ENCODE measurements at places on chromosomes 16 and 17. TPM values are rescaled to one million over a fixed set of nuclear protein-coding genes. Genes with fewer than 3 reads are reported as not detected.

GRCh38 chr16:72105978-72106377 is 12.3 kb downstream of the DHX38 start:
- no peak for DNase-seq
- H3K4me3 ChIP-seq = no peak overlapping the region
- H3K36me3 ChIP-seq = peaks cover 100% of the 10 kb centered on the region
- H3K4me1 ChIP-seq = no peaks in the 10 kb centered on the region

Gene CCL2
- total RNA-seq = 43.9 TPM

DNA sequence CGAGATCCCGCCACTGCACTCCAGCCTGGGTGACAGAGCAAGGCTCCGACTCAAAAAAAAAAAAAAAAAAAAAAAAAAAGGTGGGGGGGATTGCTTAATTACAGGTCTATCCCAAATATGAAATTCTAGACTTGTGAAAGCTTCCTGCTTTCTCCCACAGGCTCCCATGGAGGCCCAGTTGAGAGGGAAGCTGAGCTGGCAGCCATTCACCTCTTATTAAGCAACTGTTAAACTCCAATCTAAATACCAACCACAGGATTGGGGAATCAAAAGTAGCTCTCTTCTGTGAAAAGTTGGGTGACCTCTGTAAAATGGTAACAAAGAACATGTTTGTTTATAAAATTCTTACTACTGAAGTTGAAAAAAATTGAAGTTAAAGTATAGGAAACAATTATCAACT is 45.8 kb upstream of the STAC2 start:
- no peaks in the 10 kb centered on the region for H3K36me3 ChIP-seq
- no peaks in the 10 kb centered on the region for H3K4me1 ChIP-seq
- H3K27me3 ChIP-seq = no peaks in the 10 kb centered on the region
- H3K27ac ChIP-seq = no peak overlapping the region
- H3K4me3 ChIP-seq = no peak overlapping the region

DNA sequence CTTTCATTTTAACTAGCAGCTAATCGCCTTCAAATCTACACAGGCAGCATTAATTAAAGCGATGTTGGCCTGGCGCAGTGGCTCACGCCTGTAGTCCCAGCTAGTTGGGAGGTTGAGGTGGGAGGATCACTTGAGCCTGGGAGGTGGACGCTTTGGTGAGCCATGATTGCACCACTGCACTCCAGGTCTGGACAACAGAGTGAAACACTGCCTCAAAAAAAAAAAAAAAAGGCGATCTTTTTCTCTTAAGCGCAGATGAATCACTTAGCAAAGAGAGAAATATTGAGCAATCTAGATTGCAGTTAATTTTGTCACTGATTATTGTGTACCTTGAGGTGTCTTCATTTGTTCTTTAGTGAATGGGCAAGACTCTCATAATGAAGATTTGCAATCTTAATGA is 12.4 kb downstream of the SNTB2 start:
- peaks cover 5% of the 10 kb centered on the region for H3K4me1 ChIP-seq
- H3K36me3 ChIP-seq = no peaks in the 10 kb centered on the region
- no peaks in the 10 kb centered on the region for H3K27me3 ChIP-seq
- DNase-seq = no peak

Gene CEP295NL
- total RNA-seq = 0.24 TPM

DNA sequence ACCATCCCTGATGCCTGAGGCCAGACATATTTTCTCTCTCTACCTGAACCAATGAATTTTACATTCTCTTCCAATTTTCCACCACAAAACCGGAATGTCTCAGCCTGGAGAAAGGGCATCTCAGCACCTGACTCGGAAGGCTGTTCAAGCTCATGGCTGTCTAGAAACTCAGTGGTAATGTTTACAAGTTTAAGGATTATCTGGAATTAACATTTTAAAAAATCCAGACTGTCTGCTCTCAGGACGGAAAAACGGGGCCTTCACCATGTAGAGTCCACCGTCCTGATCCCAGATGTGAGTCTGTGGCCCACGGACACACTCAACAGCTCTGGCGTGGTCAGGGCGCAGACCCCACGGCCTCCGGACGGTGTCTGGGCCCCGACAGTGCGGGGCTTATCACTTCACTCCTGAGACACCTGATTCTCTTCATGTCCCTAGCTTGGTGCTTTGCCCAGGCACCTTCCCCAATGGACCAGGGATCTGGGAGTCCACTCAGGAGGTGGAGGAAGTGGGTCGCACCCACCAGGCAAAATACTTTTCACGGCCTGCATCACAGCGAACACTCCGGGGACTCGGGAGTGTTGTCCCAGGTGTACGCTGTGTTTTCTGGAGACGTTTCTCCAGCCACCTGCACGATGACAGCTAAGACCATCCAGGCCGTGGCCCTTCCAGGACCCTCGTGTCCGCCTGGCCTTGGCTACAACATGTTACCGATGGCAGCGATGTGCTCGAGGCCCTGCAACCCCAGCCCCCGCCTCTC is 101.5 kb downstream of the ZNF778 start:
- no peak overlapping the region for H3K27ac ChIP-seq
- H3K36me3 ChIP-seq = peaks cover 6% of the 10 kb centered on the region
- no peak overlapping the region for H3K4me3 ChIP-seq
- DNase-seq = no peak

DNA sequence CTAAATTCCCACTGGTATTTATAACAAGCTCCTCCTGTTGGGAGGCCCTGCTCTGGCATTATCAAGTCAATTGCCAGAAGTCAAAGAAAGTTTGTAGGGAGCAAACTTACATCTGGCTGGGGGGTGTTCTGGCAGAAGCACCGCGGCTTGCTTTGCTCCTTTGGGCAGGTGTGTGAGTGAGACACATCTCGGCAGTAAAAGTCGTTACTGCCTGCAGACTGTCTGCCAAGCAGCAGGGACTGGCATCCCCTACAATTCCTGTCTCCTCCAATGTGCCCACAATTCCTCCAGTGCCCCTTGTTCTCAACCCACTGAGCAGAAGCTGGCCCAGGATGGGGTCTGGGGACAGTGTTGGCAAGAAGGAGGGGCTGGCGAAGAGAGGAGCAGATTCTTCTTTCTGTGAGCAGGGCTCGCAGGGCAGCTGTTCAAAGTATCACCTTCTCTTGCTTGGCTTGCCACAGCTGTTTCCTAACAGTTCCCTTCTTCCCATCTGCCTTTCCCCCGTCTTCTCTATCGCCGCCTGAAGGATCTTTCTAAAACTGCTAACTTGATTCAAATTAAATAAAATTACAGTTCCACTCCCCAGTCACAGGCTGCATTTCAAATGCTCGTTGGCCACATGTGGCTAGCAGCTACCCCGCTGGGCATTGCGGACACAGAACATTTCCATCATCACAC is 30.2 kb downstream of the SPACA3 start:
- no peak overlapping the region for H3K4me3 ChIP-seq
- no peaks in the 10 kb centered on the region for H3K36me3 ChIP-seq
- DNase-seq = no peak
- no peak overlapping the region for H3K27ac ChIP-seq
- no peaks in the 10 kb centered on the region for H3K4me1 ChIP-seq
- H3K27me3 ChIP-seq = peaks cover 3% of the 10 kb centered on the region

Gene KRTAP4-5
- total RNA-seq = not detected

- no peak overlapping the region for H3K4me3 ChIP-seq
- H3K36me3 ChIP-seq = peaks cover 93% of the 10 kb centered on the region
- no peaks in the 10 kb centered on the region for H3K27me3 ChIP-seq
Measured at GRCh38 chr16:3752984-3753383, 35.7 kb upstream of the TRAP1 start.

DNA sequence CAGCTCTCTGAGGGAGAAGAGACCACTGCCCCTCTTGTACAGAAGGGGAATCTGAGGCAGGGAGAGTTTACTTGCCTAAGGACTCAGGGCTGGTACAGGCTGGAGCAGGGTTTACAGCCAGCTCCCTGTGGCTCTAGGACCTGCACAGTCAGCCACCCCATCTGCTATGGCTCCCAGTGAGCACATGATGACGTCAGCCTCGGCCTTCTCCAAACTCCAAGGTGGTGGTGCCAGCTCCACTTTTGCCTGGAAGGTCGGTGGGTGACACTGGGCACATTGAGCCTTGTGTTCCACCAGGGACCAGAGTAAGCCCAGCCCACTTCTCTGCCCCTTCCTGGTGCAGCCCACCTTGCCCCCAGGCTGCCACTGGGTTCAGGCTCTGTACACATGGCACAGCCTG is 202.2 kb downstream of the ENGASE start:
- H3K27ac ChIP-seq = no peak overlapping the region
- no peaks in the 10 kb centered on the region for H3K4me1 ChIP-seq
- peaks cover 40% of the 10 kb centered on the region for H3K27me3 ChIP-seq

GRCh38 chr16:50889746-50890145 is 147.9 kb downstream of the CYLD start:
- H3K4me3 ChIP-seq = no peak overlapping the region
- no peak for DNase-seq
- no peaks in the 10 kb centered on the region for H3K27me3 ChIP-seq
- H3K27ac ChIP-seq = no peak overlapping the region
- H3K4me1 ChIP-seq = no peaks in the 10 kb centered on the region

All from heart left ventricle (tissue), 16 donors.